ENCODE measurements at places on chromosomes 6 and 20. TPM values are rescaled to one million over a fixed set of nuclear protein-coding genes. Genes with fewer than 3 reads are reported as not detected.

Gene PGC
- not detected for total RNA-seq

Gene OR2J3
- not detected for total RNA-seq

Gene LAMA4
- 511 TPM for total RNA-seq

Gene EFCAB8
- under 0.01 TPM for total RNA-seq

Gene HLA-DQB1
- not detected for total RNA-seq

Gene MYT1
- total RNA-seq = not detected

Gene NKAPL
- 1.6 TPM for total RNA-seq

Gene HNF4A
- total RNA-seq = not detected

Gene GHRH
- total RNA-seq = not detected

Gene GPRC6A
- not detected for total RNA-seq

Gene C20orf202
- total RNA-seq = not detected

Gene ANKRD66
- not detected for total RNA-seq

Gene MARCKS
- 43.0 TPM for total RNA-seq

Gene DIDO1
- 47.1 TPM for total RNA-seq

Gene PSMB8
- 47.8 TPM for total RNA-seq

Gene DNAH8
- total RNA-seq = not detected

Gene SLC24A3
- total RNA-seq = under 0.01 TPM

Gene PAK5
- total RNA-seq = not detected

Gene CMTR1
- total RNA-seq = 32.0 TPM

Gene IRF4
- 9.0 TPM for total RNA-seq

Gene SLC16A10
- total RNA-seq = not detected

Gene ADGRF1
- total RNA-seq = not detected

Gene TNF
- total RNA-seq = not detected

Gene BMP7
- not detected for total RNA-seq

Gene TBC1D20
- total RNA-seq = 28.2 TPM

Gene THEMIS
- not detected for total RNA-seq

Gene PAK1IP1
- total RNA-seq = 26.4 TPM

Gene SIRPB1
- 0.37 TPM for total RNA-seq

Gene FOXA2
- total RNA-seq = not detected

Data from subcutaneous preadipocyte (primary cell).